ENCODE measurements at places on chromosomes 3 and 15.

- DNase-seq = no peak
These were observed 1.9 kb downstream of the MB21D2 start for GRCh38 chr3:192915722-192916121.

GRCh38 chr15:83064859-83065258, 2.2 kb downstream of the BTBD1 start:
- no peak for DNase-seq

- no peak for DNase-seq
These were observed 43.9 kb upstream of the TRPM1 start for GRCh38 chr15:31145271-31145911.

DNA sequence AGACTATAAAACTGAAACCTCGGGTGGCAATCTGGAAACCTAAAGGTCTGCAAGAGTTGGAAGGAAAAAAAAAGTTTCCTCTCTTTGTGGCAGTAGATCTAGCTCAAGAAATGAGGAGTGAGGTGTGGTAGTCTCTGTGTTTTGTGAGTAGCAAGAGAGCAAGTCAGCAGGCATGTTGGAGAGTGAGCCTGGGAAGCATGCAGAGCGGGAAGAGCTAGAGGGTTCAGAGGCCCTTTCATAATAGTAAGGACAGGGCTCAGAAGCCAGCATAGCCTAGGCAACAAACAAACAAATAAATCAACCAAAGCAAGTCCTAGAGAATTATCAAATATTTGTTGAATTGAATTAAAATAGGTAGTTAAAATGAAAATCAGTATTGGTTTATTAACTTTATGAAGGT, 189.7 kb upstream of the CBLB start:
- DNase-seq = no peak

- DNase-seq = no peak
These were observed 762.2 kb upstream of the ALCAM start for GRCh38 chr3:104604326-104605010.

DNA sequence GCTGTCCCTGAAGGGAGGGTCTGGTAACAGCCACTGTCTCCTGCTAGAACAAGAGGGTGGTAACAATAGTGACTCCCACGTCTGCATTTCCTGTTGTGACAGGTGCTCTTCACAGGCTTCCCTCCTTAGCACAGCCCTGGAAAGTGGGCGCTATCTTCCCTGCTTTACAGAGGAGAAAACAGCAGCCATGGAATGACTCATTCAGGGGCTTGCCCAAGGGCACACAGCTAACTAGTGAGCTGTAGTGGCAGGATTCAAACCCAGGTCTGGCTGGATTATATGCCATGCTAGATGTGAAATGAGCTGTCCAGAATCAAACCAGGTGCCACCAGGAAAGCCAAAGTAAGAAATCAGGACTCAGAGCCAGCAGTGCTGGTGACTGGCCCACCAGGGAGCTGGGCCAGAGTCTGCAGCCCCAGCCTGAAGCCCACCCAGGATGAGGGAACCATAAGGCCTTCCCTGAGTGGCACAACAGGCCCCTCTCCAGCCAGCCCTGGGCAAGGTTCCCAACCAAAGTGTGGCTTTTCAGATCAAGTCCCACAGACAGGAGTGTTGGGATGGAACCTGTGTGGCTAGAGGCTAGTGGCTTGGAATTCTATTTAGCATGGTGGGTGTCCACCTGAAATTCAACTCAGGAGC, 102.4 kb downstream of the ETFA start:
- peak; percentile 33 for DNase-seq

GRCh38 chr3:124862006-124862405, 25.2 kb downstream of the ITGB5 start:
- DNase-seq = no peak
